Osteocyte (in vitro differentiated cells): ENCODE measurements at places on chromosomes 6 and 20. TPM values are rescaled to one million over a fixed set of nuclear protein-coding genes. Genes with fewer than 3 reads are reported as not detected.

The MATN4 gene
- total RNA-seq = not detected in 2 replicates

DNA sequence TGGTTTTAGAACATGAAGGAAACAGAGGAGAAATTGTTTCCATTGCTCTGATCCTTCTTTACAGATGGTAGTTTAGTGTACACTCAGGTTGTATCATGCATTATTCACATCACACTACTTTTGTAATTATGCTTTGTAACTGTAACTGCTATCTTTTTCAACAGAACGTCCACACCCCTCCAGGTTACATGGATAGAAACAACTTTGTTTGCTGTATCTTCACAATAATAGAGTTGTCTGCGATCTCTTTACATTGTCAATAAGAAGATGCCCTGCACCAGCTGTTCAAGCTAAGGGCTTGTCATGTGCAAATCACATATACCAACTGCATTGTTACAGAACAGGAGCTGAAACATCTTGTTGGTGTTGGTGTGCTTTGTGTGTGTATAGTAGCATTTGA, 67.9 kb upstream of the MAP7 start:
- no peaks in the 10 kb centered on the region for H3K27me3 ChIP-seq
- H3K27ac ChIP-seq = no peak overlapping the region
- DNase-seq = no peak
- H3K4me1 ChIP-seq = peaks cover 20% of the 10 kb centered on the region
- H3K36me3 ChIP-seq = no peaks in the 10 kb centered on the region

DNA sequence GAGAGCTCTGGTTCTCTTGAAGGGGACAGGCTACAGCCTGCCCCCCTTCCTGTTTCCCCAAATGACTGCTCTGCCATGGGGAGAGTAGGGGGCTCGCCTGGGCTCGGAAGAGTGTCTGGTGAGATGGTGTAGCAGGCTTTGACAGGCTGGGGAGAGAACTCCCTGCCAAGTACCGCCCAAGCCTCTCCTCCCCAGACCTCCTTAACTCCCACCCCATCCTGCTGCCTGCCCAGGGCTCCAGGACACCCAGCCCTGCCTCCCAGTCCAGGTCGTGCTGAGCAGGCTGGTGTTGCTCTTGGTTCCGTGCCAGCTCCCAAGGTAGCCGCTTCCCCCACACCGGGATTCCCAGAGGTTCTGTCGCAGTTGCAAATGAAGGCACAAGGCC, 9.8 kb downstream of the VEGFA start:
- H3K4me3 ChIP-seq = no peak overlapping the region
- H3K27me3 ChIP-seq = no peaks in the 10 kb centered on the region
- no peak for DNase-seq

DNA sequence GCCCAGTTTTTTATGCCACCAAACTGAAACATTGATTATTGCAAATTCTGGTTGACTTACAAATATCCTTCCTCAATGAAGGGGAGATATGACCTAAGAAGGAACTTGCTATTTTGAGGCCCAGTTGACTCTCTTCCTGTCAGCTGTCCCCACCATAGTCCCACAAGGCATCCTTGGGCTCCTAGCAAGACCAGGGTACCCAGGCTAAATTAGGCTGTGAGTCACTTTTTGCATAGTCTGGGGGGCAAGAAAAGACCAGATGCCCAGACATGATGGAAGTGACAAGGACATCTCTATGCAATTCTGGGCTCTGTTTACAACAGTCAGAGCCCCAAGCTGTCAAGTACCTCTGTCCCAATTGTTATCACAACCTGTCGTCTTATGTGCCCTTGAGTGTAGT, 31.8 kb upstream of the MAFB start:
- H3K36me3 ChIP-seq = no peaks in the 10 kb centered on the region
- H3K27me3 ChIP-seq = peaks cover 45% of the 10 kb centered on the region
- H3K27ac ChIP-seq = no peak overlapping the region
- no peaks in the 10 kb centered on the region for H3K4me1 ChIP-seq
- no peak overlapping the region for H3K4me3 ChIP-seq
- no peak for DNase-seq

The TFAP2B gene
- total RNA-seq = 26.4 and 27.5 TPM in 2 replicates

DNA sequence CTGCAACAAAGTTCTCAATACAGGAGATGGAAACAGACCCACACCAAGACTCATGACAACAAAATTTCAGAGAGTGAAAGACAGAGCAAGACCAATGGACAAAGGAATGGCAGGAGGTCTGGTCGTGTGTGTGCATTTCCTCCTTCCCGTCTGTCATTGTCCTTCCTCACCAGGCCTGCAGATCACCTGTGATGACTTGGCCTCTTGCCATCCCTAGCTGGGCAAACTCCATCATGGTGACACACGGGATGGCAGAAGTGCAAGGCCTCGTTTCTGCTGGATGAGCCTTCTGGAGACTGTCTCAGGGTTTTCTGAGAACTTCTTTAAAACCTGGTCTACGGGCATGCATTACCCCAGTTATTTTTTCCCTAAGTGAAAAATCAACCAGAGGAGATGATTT, 49.2 kb downstream of the RPP21 start:
- no peak for DNase-seq
- no peak overlapping the region for H3K27ac ChIP-seq
- H3K27me3 ChIP-seq = peaks cover 81% of the 10 kb centered on the region
- no peaks in the 10 kb centered on the region for H3K36me3 ChIP-seq
- H3K4me3 ChIP-seq = no peak overlapping the region
- H3K4me1 ChIP-seq = no peaks in the 10 kb centered on the region

GRCh38 chr20:4814696-4815252, 93.1 kb downstream of the PRND start:
- no peak overlapping the region for H3K27ac ChIP-seq
- H3K27me3 ChIP-seq = peaks cover 2% of the 10 kb centered on the region
- H3K4me1 ChIP-seq = peaks cover 7% of the 10 kb centered on the region

- peak overlapping the region; percentile 99 for H3K4me3 ChIP-seq
- no peaks in the 10 kb centered on the region for H3K27me3 ChIP-seq
- peak; percentile 88 for DNase-seq
- peak overlapping the region; percentile 100 for H3K27ac ChIP-seq
- peaks cover 3% of the 10 kb centered on the region for H3K36me3 ChIP-seq
- peaks cover 17% of the 10 kb centered on the region for H3K4me1 ChIP-seq
These were observed 709 bp downstream of the SCAND1 start for GRCh38 chr20:35953387-35954199.

GRCh38 chr20:39829256-39829655, 859.8 kb downstream of the MAFB start:
- DNase-seq = no peak
- no peaks in the 10 kb centered on the region for H3K36me3 ChIP-seq
- H3K4me3 ChIP-seq = no peak overlapping the region
- peaks cover 19% of the 10 kb centered on the region for H3K4me1 ChIP-seq
- H3K27me3 ChIP-seq = peaks cover 5% of the 10 kb centered on the region

GRCh38 chr6:111667931-111668330, 62.3 kb upstream of the TRAF3IP2 start:
- peaks cover 33% of the 10 kb centered on the region for H3K36me3 ChIP-seq
- no peak overlapping the region for H3K4me3 ChIP-seq
- H3K27me3 ChIP-seq = no peaks in the 10 kb centered on the region
- no peak for DNase-seq
- no peak overlapping the region for H3K27ac ChIP-seq
- H3K4me1 ChIP-seq = peaks cover 22% of the 10 kb centered on the region

- DNase-seq = no peak
- no peaks in the 10 kb centered on the region for H3K4me1 ChIP-seq
- peaks cover 4% of the 10 kb centered on the region for H3K27me3 ChIP-seq
- H3K4me3 ChIP-seq = no peak overlapping the region
- H3K36me3 ChIP-seq = no peaks in the 10 kb centered on the region
These were observed 30.9 kb upstream of the RIMS1 start for GRCh38 chr6:71855406-71855805.

- H3K4me3 ChIP-seq = no peak overlapping the region
- H3K4me1 ChIP-seq = peaks cover 51% of the 10 kb centered on the region
- DNase-seq = peak; percentile 67
- no peak overlapping the region for H3K27ac ChIP-seq
- H3K36me3 ChIP-seq = peaks cover 33% of the 10 kb centered on the region
These were observed 162.6 kb downstream of the DTNBP1 start for GRCh38 chr6:15500078-15500740.

GRCh38 chr6:31354158-31354863, 2.7 kb downstream of the HLA-B start:
- H3K27ac ChIP-seq = no peak overlapping the region
- H3K27me3 ChIP-seq = peaks cover 53% of the 10 kb centered on the region
- H3K4me3 ChIP-seq = peak overlapping the region; percentile 19

GRCh38 chr6:10968776-10969175, 75.3 kb downstream of the ELOVL2 start:
- no peaks in the 10 kb centered on the region for H3K27me3 ChIP-seq
- no peak for DNase-seq
- H3K27ac ChIP-seq = peak overlapping the region; percentile 71
- H3K4me3 ChIP-seq = no peak overlapping the region

- H3K4me1 ChIP-seq = peaks cover 6% of the 10 kb centered on the region
- H3K4me3 ChIP-seq = no peak overlapping the region
- peaks cover 20% of the 10 kb centered on the region for H3K36me3 ChIP-seq
- H3K27me3 ChIP-seq = no peaks in the 10 kb centered on the region
- no peak for DNase-seq
These were observed 68.1 kb downstream of the PHF20 start for GRCh38 chr20:35839904-35840303.

The SMLR1 gene
- total RNA-seq = not detected in 2 replicates

The BTNL2 gene
- not detected in 2 replicates for total RNA-seq

The CENPB gene
- 87.7 and 92.2 TPM in 2 replicates for total RNA-seq

DNA sequence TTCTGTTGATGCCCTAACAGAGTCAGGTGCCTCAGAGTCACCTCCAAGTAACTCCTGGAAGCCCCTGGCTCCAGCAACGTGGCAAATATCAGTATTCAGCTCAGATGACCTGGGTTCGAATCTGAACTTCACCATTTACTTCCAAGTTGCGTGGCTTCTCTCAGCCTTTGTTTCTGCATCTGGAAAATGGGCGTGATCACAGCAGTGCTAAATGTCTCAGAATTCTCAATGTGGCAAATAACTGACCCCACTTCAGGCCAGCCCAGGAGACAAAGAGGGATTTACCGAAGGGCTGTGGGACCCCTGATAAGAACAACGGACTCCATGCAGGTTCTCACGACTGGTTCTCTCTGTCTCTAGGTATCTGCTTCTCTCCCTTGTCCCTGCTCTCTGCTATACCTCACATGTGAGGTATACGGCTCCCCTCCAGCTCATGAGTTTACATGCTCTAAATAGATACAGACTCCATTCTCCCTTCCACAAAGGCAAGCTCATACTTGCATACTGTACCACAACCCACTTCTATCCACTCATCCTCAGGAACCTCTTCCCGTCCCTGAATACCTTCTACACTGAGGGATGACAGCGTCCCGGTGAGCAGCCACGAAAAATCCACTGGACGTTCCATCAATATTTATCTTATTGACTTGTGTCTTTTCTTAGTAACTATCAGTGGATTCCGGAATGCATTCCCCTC, 84.1 kb downstream of the SNX5 start:
- H3K4me3 ChIP-seq = no peak overlapping the region
- peaks cover 17% of the 10 kb centered on the region for H3K4me1 ChIP-seq
- no peaks in the 10 kb centered on the region for H3K27me3 ChIP-seq
- peaks cover under 1% of the 10 kb centered on the region for H3K36me3 ChIP-seq
- no peak overlapping the region for H3K27ac ChIP-seq
- DNase-seq = no peak

The KCNS1 gene
- total RNA-seq = 0.26 and 0.30 TPM in 2 replicates

GRCh38 chr6:123715006-123715863, 78.5 kb upstream of the TRDN start:
- no peaks in the 10 kb centered on the region for H3K36me3 ChIP-seq
- peaks cover 42% of the 10 kb centered on the region for H3K27me3 ChIP-seq
- DNase-seq = no peak
- H3K27ac ChIP-seq = no peak overlapping the region

GRCh38 chr6:141610741-141611140, 522.0 kb upstream of the GJE1 start:
- DNase-seq = no peak
- no peak overlapping the region for H3K27ac ChIP-seq
- H3K4me1 ChIP-seq = peaks cover 2% of the 10 kb centered on the region
- no peak overlapping the region for H3K4me3 ChIP-seq
- no peaks in the 10 kb centered on the region for H3K27me3 ChIP-seq

The HLA-DQA1 gene
- total RNA-seq = not detected in 2 replicates

The PXDC1 gene
- 129 and 131 TPM in 2 replicates for total RNA-seq

DNA sequence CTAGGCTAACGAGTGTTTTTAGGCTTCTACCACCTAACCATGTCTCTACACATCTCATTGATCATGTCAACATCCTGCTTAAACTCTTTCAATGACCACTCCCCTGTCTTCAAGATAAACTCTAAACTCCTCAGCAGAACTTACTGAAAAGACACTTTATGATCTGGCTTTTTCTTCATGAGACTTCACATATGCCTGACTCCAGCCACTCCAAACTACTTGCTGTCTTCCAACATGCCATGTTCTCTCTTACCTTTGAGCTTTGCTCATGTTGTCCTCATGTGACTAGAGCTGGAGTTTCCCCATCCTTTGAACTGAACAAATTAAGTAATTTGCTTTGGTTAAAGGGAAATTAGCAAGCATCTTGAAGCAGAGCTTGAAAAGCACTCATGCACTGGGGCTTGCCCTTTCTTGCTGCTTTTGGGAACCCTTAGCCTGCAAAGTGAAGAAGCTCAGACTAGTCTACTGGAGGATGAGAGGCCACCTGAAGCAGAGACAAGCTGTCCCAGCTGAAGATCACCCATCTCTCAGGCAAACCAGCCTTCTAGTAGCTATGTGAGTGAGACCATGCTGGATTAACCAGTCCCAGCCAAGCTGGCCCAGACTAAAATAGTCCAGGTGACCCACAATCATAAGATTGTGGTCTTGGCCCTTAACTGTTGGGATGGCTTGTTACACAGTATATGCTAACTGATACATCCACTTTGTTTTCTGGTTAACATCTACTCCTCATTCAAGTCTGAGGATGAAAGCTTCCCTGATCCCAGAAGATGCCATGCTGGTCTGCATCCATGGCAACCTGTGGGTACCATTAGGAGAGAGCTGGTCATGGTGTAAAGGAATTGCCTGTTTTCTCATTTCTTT, 235.8 kb downstream of the GMPR start:
- H3K27ac ChIP-seq = peak overlapping the region; percentile 5
- H3K4me3 ChIP-seq = no peak overlapping the region
- H3K27me3 ChIP-seq = no peaks in the 10 kb centered on the region
- peaks cover 34% of the 10 kb centered on the region for H3K4me1 ChIP-seq
- peaks cover 14% of the 10 kb centered on the region for H3K36me3 ChIP-seq
- no peak for DNase-seq

The USP49 gene
- total RNA-seq = 5.2 and 5.4 TPM in 2 replicates

DNA sequence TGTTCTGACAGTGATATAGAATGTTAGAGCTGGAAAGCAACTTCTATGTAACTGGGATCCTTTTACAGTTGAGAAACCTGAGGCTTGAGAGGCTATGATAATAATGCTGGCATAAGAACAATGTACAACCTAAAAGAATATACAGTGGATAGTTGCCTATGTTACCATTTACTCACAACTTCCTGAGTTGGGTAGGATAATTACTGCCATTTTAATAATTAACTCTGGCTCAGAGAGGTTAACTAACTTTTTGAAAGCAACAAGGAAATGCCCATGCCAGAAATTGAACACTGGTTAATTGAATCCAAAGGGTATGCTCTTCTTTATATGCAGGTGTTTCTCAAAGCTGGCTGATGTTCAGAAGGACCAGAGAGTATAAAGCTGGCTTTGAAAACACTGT, 530.7 kb upstream of the MAP3K7 start:
- H3K4me1 ChIP-seq = peaks cover 4% of the 10 kb centered on the region
- DNase-seq = no peak
- no peak overlapping the region for H3K4me3 ChIP-seq

- H3K36me3 ChIP-seq = no peaks in the 10 kb centered on the region
- no peak overlapping the region for H3K4me3 ChIP-seq
- DNase-seq = no peak
- H3K4me1 ChIP-seq = no peaks in the 10 kb centered on the region
These were observed 540 bp downstream of the OOEP start for GRCh38 chr6:73369157-73369556.
